ENCODE measurements at places on chromosomes 6 and 20.
A peak's percentile ranks its signal among the peaks of the same experiment; 100 is the strongest.

DNA sequence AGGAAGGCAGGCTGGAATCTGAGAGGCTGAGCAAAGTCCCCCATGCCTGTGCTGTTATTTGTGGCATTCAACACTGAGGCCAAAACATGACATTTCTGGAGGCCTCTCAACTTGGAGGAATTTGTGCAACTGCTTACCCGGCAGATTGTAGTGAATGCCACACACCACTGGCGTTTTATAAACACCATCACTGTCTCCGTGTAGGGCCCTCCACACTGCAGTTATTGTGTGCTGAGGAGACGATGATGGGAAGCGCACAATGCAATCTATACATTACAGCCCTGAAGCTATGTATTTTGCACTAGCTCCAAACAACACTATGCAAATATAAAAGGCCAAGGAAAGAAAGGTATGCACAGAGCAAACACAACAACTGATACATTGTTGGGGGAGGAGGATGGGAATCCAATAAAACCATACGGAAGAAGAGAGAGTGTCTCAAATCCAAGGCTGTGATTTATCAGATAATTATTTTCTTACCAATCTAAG, 106.5 kb downstream of the SMLR1 start:
- peak; percentile 52 for DNase-seq

DNA sequence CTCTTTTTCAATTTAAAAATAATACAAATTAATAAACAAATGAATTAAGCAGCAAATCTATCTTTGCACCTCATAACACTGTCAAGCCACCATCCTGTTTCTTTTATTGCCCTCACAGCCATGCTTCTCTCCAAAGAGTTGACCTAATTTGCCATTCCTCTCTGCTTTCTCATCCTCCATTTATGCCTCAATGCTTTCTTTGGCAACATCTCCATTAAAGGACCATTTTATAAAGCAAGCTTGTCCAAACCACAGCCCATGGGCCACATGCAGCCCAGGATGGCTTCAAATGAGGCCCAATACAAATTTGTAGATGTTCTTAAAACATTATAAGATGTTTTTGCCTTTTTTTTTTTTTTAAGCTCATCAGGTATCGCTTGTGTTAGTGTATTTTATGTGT, 26.4 kb upstream of the MEI4 start:
- no peak for DNase-seq

DNA sequence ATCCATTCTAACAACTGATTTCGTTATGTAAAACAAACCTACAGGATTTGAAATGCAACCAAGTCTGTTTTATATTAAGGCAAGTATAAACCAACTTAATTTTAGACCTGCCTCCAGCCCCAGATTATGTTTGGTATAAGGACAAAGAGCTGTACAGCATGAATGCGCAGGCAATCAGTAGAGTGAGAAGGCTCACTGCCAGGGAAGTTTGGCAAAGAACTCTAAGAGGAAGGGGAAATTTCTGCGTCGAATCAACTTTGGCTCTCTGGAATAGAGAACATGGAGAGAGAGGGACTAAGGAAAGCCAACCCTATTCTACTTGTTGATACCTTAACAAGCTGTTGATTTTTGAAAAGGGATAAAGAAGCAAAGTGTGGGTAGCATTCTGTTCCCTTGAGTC, 96.9 kb upstream of the FOXO3 start:
- DNase-seq, result no peak

- DNase-seq, result no peak
Observed at GRCh38 chr20:16273812-16274555, 299.3 kb downstream of the KIF16B start.

DNA sequence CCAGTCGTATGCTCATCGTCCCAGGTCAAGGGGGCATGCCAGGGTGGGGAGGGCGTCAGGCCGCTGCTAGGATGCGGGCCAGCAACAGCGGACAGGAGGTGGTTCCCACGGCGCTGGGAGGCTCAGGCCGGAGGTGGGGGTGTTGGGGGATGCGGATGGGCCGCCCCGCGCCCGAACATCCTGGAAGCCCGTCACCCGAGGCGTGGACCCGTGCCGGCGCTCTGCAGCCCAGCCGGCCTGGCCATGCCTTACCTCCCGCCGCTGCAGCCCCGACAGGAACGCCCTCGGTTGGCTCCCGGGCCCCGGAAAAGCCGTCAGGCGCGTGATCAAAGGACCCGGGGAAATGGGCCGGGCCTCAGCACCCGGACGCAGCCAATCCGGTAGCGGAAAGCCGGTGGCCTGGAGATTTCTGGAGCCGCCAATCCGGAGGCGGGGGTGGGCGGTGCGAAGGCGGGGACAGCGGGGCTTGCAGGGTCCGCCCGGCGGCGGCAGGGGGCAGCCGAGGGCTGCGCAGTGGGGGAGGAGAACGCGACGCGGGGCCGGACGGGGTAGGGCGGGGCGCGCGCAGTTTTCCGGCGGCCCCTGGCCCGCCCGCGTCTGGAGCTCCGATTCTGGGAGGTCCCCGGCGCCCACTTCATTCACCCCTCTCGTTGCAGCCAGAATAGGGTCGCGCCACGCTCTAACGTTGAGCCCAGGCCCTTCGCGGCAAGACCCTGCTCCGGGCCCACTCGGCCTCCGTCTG, at the start of gene SMIM29:
TSS of gene SMIM29 (minus strand) at position 280 of the 742 bp plus-strand sequence. CDS start 1,215 bp downstream, outside the sequence.
- peak; percentile 96 for DNase-seq

DNA sequence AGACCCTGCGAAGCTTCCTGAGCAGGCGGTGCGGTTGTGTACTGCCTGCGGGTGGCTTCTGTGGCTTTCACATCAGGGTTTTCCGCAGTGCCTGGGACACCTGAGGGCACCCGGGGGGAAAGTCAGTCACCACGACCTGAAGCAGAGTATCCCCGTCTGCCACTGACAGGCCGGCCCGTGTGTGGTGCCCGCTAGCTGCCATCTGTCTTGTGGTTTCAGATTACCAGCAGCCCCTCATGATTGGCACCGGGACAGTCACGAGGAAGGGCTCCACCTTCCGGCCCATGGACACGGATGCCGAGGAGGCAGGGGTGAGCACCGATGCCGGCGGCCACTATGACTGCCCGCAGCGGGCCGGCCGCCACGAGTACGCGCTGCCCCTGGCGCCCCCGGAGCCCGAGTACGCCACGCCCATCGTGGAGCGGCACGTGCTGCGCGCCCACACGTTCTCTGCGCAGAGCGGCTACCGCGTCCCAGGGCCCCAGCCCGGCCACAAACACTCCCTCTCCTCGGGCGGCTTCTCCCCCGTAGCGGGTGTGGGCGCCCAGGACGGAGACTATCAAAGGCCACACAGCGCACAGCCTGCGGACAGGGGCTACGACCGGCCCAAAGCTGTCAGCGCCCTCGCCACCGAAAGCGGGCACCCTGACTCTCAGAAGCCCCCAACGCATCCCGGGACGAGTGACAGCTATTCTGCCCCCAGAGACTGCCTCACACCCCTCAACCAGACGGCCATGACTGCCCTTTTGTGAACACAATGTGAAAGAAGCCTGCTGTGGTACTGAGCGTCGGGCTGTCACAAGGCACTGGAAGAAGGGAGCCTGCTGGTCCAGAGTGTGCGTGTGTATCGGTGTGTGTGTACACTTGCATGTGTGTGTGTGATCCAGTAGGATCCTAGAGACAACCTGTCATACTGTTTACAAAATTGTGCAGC, 54.4 kb downstream of the GOPC start:
- peak; percentile 29 for DNase-seq

DNA sequence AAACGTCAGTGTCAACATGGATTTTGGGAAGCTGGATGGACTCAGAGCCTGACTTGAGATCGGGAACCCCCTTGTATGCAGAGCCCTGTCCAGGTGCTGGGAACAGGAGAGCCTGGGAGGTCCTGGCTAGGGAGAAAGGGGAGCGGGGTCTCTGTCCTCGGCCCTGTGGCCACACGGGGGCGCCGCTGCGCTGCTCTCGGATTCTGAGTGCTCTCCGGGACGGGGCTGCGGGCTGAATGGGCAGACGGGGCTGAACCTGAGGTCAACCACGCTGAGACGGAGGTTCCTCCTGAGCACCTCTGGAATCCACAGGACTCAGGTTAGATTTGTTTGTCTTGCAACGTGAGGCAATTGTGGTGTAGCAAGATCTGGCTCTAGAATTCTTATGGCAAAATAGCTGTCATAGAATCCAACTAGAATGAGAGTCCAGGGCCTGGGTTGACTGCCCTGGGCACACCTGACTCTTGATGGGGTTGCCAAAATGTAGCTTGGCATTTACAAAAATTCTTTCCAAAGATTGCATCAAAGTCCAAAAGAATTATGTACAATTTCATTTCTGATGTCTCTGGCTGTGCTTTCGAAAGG, 20.6 kb upstream of the HLA-F start:
- no peak for DNase-seq

DNA sequence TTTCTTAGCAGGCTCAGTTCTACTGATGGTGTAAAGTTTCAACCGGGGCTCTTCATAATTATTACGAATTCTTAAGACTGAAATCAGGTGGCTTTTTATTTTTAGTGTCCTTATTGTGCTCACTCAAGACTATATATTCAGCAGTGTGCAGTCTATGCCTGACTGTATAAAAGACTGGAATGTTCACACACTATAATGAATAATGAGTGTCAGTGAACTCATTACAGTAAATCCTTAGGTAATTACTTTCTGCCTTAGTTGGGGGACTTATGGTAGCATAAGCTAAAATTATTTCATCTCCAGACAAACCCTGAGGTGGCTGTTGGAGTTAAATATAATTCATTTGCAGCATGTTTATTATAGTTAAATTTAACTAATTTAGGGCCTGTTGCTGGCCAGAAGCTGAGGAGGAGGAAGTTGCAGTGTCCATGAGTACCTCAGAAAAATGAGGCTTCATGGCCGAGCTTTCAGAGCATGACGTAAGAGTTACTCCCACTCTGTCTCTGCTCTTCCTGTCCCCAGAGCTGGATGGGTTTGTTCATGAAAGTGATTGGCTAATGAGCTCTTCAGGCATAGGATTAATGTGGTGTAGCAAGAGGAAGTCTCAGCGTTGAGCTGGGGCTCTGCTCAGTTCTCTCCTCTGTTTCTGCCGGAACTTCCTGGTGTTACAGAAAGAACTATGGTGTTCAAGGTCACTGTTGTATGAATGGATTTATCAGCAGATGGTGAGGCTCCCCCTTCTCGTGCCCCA, 335.7 kb downstream of the NRN1 start:
- peak; percentile 23 for DNase-seq

DNA sequence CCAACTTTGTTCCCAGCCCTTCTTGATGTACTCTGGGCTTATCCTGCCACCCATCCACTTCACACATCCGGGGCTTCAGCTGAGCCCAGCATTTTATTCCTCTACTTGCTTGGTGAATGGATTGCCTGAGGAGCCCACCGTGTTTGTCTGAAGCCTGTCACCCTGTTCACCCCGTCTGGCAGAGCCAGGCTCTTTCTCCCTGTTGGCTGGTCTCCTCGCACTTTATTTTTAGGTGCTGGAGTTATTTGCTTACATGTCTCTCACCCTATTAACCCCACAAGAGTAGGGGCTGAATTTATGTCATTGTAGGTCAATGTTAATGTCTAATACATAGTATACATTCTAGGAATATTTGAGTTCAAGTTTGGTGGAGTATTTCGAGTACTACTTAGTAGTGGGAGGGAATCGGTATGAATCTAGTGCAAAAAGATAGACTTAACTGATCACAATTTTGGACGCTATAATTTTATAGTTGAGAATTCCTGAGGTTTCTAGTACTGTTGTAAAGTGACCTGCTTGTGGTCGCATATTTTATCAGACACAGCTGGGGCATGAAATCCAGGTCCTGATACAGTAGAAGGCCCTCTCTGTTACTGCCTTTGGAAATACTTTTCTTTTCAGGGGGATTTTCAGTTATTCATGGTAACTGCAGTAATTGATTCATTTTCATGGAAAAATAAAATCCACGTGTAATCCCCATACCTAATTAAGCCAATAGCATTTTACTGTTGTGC, 10.8 kb downstream of the JARID2 start:
- DNase-seq, result no peak

DNA sequence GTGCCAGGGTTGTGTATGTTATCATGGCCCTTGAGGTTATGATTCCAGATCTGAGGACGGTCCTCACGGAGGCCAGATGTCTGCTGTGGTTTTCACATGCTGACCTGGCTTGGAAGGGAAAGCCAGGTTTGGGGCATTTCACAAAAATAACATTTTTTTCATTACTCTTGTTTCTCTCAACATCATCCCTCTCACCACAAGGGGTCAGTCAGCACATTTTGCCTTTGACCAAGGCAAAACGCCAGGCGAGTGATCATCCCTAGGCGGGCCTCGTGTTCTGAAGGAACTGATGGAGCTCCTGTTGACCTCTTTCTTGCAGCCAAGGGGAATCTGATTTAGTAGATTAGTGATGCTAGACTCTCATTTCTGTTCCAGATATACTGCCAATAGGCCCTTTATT, 133.5 kb downstream of the TBC1D7 start:
- DNase-seq, result peak; percentile 29

- DNase-seq, result peak; percentile 33
Observed at GRCh38 chr6:56693246-56693607, 50.5 kb upstream of the DST start.

GRCh38 chr6:168737481-168737880, 296.5 kb downstream of the SMOC2 start:
- DNase-seq, result no peak

GRCh38 chr6:162203287-162203686, 524.3 kb downstream of the PRKN start:
- no peak for DNase-seq

DNA sequence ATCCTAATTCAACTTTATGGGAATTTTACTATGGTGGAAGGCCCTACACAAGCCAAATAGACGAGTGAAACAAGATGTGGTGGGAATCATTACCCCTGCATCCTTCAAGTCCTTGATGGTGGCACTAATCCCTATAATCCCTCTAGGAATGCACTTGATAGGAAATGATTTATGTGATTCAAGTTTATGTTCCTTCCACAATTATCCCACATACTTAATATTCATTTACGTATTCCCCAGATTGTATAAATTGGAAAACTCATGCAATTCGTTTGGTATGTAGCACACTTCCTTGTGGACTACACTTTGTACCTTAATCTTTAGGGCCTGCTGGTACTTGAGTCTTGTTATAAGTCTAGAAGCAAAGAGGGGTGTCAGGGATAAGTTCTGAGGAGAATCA, 40.8 kb downstream of the PKIB start:
- DNase-seq, result no peak

DNA sequence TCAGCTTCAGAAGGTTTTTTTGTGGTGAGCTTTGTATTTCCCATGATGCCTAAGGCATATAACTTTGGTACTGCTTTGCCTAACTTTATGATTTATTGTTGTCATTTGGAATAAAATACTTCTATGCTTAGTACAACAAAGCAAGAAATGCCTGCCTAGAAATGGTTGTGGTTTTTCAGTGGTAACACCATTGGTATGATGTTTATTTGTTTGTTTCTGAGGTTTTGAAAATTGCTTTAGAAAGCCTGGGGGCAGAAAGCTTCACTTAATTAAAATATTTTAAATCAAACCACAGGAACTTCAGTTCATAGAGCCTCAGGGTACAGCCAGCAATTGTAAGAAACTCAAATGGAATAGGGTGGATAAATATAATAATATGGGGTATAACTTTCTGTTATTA, 351.2 kb upstream of the MAP3K7 start:
- no peak for DNase-seq

- DNase-seq, result no peak
Observed at GRCh38 chr6:51019806-51020205, 201.1 kb downstream of the TFAP2B start.
